GM23248 (cell line): ENCODE measurements at places on chromosomes 12 and 14.

DNA sequence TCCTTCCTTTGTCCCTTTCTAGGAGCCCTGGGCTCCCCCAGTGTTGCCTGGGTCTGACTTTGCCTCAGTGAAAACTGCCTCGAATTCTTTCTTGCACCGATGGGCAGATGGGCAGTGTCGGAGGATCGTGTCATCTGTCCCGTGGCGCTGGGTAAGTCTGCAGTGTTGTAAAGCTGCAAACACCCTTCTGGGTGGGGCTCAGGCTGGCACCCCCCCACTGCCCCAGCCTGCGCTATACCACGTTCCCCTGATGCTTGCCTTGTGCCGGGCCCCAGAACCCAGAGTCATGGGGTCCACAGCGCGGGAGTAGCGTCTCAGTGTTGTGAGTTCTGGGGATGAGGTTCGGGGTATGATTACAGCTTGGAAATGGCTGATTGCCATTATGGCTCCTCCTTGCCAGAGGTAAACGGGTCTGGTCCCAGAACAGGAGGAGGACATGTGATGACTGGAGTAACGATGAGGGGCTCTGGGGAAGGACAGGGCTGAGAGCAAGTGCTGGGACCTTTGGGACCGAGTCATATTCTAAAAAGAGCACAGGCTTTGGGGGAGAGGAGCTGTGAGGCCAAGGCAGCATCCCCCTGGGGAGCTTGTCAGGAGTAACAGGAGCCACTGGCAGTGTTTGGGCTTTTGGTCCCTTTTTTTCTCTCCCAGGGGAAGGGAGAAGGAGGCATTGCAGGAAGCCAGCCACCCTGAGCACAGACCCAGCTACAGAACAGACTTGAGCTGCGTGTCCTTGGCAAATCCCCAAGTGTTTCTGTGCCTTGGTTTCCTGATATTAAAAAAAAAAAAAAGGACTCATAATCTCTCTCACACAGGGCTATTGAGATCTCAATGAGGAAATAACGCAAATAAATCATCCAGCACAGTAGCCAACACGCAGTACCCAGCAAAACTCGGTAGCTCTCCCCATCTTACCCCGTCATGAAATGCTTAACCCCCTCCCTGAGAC, 4.3 kb downstream of the RTL1 start:
- no peak for DNase-seq

DNA sequence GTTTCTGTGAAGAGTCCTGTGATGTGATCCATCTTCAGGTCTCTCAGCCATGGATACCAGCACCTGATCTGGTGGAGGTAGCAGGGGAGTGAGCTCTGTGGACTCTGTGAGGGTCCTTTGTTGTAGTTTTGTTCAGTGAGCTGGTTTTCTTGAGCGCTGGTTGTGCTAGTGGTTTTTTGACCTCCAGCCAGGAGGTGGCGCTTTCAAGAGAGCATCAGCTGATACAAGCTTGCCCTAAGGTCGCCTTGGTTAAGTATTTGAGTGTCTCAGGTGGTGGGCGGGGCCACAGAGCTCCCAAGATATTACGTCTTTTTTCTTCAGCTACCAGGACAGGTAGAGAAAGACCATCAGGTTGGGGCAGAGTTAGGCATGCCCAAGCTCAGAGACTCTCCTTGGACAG, 139.7 kb downstream of the TTLL5 start:
- no peak for DNase-seq

GRCh38 chr12:16863742-16864141, 257.8 kb upstream of the LMO3 start:
- no peak for DNase-seq

GRCh38 chr14:99687284-99688209, 3.4 kb downstream of the CYP46A1 start:
- no peak for DNase-seq

DNA sequence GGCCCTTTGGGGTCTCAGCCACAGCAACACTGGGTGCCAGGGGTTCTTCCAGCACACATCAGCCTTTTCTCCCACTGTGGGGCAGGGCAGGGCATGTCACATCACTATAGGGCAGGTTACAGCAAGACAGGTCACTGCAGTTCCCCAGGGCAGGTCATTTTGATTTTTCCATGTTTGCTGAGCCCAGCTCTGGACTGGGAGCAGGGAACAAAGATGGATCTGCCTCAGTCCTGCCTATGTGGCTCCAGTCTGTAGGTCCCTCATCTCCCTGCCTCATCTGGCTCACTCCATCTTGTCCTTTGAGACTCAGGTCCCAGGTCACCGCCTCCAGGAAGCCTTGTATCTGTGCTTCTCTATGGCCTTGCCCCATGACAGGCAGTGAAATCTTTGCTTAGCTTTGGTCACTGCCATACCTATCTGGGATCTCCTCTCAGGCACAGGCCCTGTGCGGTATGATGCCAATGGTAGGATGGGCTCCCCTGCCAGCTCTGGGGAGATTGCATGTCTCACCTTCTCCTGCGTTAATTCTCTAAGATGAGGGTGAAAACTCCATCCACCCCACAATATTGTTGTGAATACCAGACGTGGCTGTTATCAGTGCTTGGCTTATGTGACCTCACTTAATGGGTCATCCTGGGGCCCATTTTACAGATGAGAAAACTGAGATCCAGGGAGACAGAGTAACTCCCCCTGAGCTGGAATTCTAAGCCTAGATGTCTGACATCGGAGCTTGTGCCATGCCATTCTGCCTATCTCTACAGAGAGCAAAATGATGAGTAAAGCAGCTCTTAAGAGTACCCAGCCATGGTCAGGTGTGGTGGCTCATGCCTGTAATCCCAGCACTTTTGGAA, 1.5 kb downstream of the SERPINA6 start:
- DNase-seq: no peak

DNA sequence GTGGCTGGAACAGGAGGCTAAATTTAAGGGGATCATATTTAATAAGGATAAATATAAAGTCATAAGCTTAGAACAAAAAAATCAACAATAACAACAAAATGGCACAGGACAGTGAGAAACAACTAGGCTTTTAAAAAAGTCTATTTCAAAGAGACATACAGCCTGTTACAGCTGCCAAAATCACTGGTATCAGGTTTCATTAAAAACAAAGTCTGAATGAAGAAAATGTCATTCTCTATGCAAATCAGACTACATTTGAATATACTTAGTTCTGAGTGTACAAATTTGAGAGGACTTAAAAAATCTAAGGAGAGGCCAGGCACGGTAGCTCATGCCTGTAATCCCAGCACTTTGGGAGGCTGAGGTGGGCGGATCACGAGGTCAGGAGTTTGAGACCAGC, 44.0 kb downstream of the TFCP2 start:
- DNase-seq: no peak

GRCh38 chr12:124369055-124369826, 74.3 kb downstream of the RFLNA start:
- DNase-seq: peak; percentile 98

DNA sequence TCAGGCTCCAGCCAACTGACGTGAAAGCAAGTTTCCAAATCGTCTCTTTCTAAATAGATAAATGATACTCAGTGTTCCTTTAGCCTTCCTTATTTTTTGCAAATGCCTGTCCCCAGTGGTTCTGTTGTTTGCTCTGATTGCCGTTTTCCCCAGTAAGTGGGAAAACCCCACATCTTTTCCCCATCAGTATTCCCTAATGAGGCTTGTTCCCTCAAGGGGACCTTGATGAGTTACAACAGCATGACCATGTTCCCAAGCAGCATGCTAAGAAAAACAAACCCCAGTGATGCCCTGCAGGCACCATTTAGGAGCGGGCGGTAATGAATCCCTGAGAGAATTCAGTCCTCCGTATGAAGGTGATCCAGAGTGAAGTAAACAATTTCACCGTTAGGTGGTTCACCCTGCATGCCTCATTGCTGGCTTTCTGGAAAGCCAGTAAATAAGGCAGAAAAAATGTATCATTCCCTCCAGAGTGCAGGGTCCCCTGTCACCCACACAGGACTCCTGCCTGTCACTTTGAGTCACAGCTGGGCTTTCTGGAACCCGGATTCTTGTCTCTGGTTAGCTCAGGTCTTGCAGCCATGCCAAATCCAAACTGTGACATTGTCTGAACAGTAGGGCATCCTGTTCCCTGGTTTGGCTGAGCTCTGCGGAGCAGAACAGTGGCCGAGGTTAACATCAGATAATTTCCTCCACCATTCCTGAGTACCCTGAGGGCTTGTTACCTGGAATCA, 222.6 kb downstream of the RGS6 start:
- no peak for DNase-seq

DNA sequence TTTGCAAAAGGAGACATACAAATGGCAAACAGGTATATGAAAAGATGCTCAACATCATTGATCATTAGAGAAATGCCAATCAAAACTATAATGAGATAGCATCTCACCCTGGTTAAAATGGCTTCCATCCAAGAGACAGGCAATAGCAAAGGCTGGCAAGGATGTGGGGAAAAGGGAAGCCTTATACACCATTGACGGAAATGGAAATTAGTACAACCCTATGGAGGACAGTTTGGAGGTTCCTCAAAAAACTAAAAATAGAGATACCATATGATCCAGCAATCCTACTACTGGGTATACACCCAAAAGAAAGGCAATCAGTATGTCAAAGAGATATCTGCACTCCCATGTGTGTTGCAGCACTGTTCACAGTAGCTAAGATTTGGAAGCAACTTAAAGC, 17.3 kb upstream of the CKAP4 start:
- no peak for DNase-seq
